ENCODE measurements at places on chromosomes 3 and 15. TPM values are rescaled to one million over a fixed set of nuclear protein-coding genes. Genes with fewer than 3 reads are reported as not detected.
A peak's percentile ranks its signal among the peaks of the same experiment; 100 is the strongest.

DNA sequence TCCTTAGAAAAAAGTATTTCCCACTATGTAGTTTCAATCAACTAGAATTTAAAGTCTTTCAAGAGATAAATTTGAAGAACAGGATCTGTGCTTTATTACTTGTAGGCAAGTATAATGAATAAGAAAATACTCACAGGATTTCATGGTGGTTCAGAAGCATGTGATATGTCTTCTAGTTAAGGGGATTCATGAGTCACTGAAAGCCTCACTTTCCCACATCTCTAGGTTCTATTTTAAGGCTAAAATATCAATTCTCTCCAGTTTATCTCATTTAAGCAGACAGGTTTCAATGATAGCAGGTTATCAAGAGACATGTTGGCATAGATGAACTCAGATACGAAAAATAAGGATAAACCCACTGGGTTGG, 437.8 kb upstream of the BCHE start:
- no peak overlapping the region for H3K27ac ChIP-seq
- no peaks in the 10 kb centered on the region for H3K4me1 ChIP-seq
- no peaks in the 10 kb centered on the region for H3K36me3 ChIP-seq
- H3K27me3 ChIP-seq, result no peaks in the 10 kb centered on the region
- DNase-seq, result no peak
- H3K4me3 ChIP-seq, result no peak overlapping the region

COPB2 gene
- 75.6 TPM for total RNA-seq

DNA sequence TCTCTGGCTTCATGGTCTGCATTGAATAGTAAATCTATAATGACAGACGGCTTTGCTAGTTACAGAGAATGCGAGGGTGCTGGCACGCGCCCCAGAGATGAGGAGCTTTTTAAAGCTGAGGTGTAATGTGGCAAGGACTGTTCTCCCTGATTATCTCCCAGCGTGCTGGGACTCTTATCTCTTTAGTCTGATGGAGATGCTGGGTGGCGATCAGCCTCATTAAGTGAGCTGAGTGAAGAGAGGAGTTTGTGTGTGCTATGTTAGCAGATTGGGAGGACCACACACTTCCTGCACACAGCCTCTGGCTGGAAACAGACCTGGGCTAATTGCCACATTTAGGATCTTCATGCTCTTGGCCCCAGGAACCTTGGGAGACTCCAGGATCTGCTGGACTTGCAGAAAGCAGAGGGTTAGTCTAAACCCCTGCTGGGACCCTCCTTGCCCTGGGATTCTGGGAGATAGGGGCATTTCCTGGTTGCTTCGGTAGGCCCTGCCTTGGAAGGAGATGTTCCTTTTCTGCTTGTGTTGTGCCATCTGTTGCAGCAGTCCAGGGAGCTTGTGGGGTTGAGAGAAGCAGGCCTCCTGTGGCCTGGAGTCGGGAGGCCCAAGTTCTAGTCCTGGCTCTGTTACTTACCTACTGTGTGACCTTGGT, 15.0 kb downstream of the PDIA5 start:
- H3K4me3 ChIP-seq, result no peak overlapping the region
- peaks cover 89% of the 10 kb centered on the region for H3K4me1 ChIP-seq
- H3K27me3 ChIP-seq, result no peaks in the 10 kb centered on the region
- H3K27ac ChIP-seq, result peak overlapping the region; percentile 25
- no peaks in the 10 kb centered on the region for H3K36me3 ChIP-seq

DNA sequence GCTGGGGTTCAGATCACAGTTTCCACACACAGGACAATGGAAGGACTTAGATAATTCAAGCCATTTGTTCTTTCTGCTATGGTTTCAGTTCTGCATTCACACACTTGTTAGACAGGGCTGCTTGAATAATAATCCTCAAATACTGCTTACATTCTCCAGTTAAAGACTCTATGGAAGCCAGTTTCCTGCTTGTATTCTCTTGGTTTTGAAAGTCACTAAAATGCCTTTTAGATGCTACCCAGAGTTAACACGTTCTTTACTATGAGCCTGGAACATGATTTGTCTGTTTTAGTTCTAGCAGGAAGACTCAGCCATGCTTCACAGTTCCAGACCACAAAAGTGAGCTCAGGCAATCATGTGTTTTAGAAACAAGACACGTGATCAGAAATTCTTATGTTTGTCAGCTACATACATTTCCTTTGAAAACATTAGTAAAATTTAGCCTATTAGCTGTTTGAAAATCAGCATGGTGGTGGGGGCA, 152.4 kb downstream of the LEKR1 start:
- DNase-seq, result no peak
- no peaks in the 10 kb centered on the region for H3K27me3 ChIP-seq
- H3K27ac ChIP-seq, result no peak overlapping the region
- H3K36me3 ChIP-seq, result no peaks in the 10 kb centered on the region

SH2D7 gene
- not detected for total RNA-seq

- H3K27ac ChIP-seq, result peak overlapping the region; percentile 64
- H3K4me3 ChIP-seq, result no peak overlapping the region
- H3K27me3 ChIP-seq, result no peaks in the 10 kb centered on the region
- H3K4me1 ChIP-seq, result peaks cover 51% of the 10 kb centered on the region
- no peak for DNase-seq
Measured at GRCh38 chr3:29758108-29758433, 477.2 kb downstream of the RBMS3 start.

HRG gene
- not detected for total RNA-seq

PDHB gene
- total RNA-seq, result 120 TPM

- H3K4me1 ChIP-seq, result no peaks in the 10 kb centered on the region
- no peak overlapping the region for H3K27ac ChIP-seq
- H3K36me3 ChIP-seq, result no peaks in the 10 kb centered on the region
- no peak overlapping the region for H3K4me3 ChIP-seq
- no peak for DNase-seq
Measured at GRCh38 chr3:152499791-152500385, 231.2 kb downstream of the MBNL1 start.

C3orf20 gene
- total RNA-seq, result not detected

DNA sequence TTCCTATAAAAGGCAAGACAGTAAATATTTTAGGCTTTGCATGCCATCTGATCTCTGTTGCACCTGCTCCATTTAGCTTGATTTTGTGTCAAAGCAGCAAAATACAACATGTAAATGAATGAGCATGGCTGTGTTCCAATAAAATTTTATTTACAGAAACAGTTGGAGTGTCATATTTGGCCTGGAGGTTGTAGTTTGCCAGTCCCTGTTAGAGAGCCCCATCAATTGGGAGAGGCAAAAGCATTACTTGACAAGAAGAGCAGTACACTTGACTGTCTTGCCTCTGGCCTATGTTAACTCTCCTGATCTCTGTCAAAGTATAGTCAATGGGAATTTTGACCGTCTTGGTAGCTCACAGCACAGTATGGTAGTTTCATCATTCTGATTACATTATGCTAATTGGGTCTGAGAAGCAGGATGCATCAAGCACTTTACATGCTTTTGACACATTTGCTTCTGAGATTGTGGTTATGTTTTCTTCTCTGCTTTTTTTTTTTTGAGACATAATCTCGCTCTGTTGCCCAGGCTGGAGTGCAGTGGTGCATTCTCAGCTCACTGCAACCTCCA, 35.4 kb downstream of the SLC28A2 start:
- H3K27ac ChIP-seq, result no peak overlapping the region
- no peaks in the 10 kb centered on the region for H3K27me3 ChIP-seq
- no peaks in the 10 kb centered on the region for H3K36me3 ChIP-seq
- no peaks in the 10 kb centered on the region for H3K4me1 ChIP-seq
- peak; percentile 66 for DNase-seq
- no peak overlapping the region for H3K4me3 ChIP-seq

GRCh38 chr15:25862472-25863110, 536 bp downstream of the ATP10A start:
- no peaks in the 10 kb centered on the region for H3K27me3 ChIP-seq
- H3K36me3 ChIP-seq, result no peaks in the 10 kb centered on the region
- no peak for DNase-seq
- peak overlapping the region; percentile 95 for H3K27ac ChIP-seq

- H3K36me3 ChIP-seq, result no peaks in the 10 kb centered on the region
- H3K4me3 ChIP-seq, result no peak overlapping the region
- no peak overlapping the region for H3K27ac ChIP-seq
- DNase-seq, result no peak
Measured at GRCh38 chr3:38349684-38350359, 3.2 kb downstream of the XYLB start.

- peaks cover 65% of the 10 kb centered on the region for H3K4me1 ChIP-seq
- H3K4me3 ChIP-seq, result peak overlapping the region; percentile 86
- H3K27me3 ChIP-seq, result peaks cover 45% of the 10 kb centered on the region
Measured at GRCh38 chr3:55487381-55488241, 505 bp upstream of the WNT5A start.

SI gene
- total RNA-seq, result not detected

HEG1 gene
- total RNA-seq, result 91.7 TPM

TMEM41A gene
- total RNA-seq, result 8.7 TPM

GRCh38 chr3:40502034-40502433, 3.8 kb upstream of the ZNF620 start:
- H3K36me3 ChIP-seq, result no peaks in the 10 kb centered on the region
- no peaks in the 10 kb centered on the region for H3K27me3 ChIP-seq
- H3K4me3 ChIP-seq, result no peak overlapping the region
- peaks cover 20% of the 10 kb centered on the region for H3K4me1 ChIP-seq
- DNase-seq, result no peak

- H3K27me3 ChIP-seq, result no peaks in the 10 kb centered on the region
- peaks cover 75% of the 10 kb centered on the region for H3K36me3 ChIP-seq
- H3K4me3 ChIP-seq, result no peak overlapping the region
- peaks cover 35% of the 10 kb centered on the region for H3K4me1 ChIP-seq
- H3K27ac ChIP-seq, result no peak overlapping the region
- no peak for DNase-seq
Measured at GRCh38 chr15:70050970-70051369, 46.7 kb downstream of the TLE3 start.

- H3K4me1 ChIP-seq, result no peaks in the 10 kb centered on the region
- H3K27ac ChIP-seq, result no peak overlapping the region
- no peak for DNase-seq
Measured at GRCh38 chr3:108664266-108664665, 74.7 kb downstream of the DZIP3 start.

MAP2K5 gene
- total RNA-seq, result 10.8 TPM

DNA sequence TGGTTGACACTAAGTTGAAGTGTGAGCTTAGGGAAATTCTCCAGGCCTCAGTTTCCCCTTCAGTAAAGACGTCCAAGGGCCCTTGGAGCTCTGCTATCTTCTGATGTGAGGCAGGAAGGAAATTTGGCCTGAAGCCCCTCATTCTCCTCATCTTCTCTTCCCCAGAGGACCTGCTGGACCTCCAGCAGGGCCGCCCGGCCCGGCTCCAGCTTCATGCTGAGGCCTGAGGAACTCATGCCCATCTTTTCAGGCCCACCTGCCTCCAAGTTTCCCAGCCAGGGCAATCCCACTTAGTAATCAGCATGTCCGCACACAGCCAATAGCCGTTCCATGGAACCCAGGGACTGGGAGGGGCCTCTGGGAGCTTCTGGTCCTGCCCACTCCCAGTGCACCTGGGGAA, 4.0 kb downstream of the LRRC15 start:
- H3K36me3 ChIP-seq, result no peaks in the 10 kb centered on the region
- no peaks in the 10 kb centered on the region for H3K27me3 ChIP-seq
- no peak for DNase-seq
- H3K27ac ChIP-seq, result no peak overlapping the region

DNA sequence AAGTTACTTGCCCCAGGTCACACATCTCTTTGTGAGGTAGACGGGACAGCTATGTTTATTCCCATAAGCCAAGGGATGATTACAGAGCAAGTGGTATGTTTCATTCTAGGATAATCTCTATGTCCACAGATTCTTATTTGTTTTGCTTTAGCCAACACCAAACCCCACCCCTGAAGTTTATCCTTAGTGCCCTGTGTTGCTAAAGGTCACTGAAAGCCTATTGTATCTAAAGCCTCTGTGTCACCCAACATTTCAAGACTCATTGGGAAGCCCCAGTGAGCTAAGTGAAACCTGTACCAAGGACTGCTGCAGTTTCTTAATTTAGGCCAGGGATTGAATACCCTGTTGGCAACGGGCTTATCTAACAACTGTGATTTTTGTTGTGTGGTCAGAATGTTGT, 135.6 kb downstream of the ADAMTS9 start:
- H3K27ac ChIP-seq, result peak overlapping the region; percentile 87
- H3K4me1 ChIP-seq, result peaks cover 51% of the 10 kb centered on the region
- no peak overlapping the region for H3K4me3 ChIP-seq

GRCh38 chr15:79451361-79451999, 19.3 kb downstream of the MINAR1 start:
- no peaks in the 10 kb centered on the region for H3K36me3 ChIP-seq
- H3K4me1 ChIP-seq, result no peaks in the 10 kb centered on the region
- H3K27me3 ChIP-seq, result peaks cover 6% of the 10 kb centered on the region
- no peak overlapping the region for H3K4me3 ChIP-seq
- peak; percentile 68 for DNase-seq
- H3K27ac ChIP-seq, result no peak overlapping the region

GRCh38 chr3:172711454-172711795, 558 bp upstream of the NCEH1 start:
- no peaks in the 10 kb centered on the region for H3K27me3 ChIP-seq
- H3K36me3 ChIP-seq, result no peaks in the 10 kb centered on the region
- peak overlapping the region; percentile 92 for H3K4me3 ChIP-seq

GRCh38 chr15:45631776-45632175, 3.1 kb upstream of the SQOR start:
- H3K27ac ChIP-seq, result peak overlapping the region; percentile 47
- H3K36me3 ChIP-seq, result no peaks in the 10 kb centered on the region
- H3K4me3 ChIP-seq, result no peak overlapping the region
- peaks cover 24% of the 10 kb centered on the region for H3K4me1 ChIP-seq

DNA sequence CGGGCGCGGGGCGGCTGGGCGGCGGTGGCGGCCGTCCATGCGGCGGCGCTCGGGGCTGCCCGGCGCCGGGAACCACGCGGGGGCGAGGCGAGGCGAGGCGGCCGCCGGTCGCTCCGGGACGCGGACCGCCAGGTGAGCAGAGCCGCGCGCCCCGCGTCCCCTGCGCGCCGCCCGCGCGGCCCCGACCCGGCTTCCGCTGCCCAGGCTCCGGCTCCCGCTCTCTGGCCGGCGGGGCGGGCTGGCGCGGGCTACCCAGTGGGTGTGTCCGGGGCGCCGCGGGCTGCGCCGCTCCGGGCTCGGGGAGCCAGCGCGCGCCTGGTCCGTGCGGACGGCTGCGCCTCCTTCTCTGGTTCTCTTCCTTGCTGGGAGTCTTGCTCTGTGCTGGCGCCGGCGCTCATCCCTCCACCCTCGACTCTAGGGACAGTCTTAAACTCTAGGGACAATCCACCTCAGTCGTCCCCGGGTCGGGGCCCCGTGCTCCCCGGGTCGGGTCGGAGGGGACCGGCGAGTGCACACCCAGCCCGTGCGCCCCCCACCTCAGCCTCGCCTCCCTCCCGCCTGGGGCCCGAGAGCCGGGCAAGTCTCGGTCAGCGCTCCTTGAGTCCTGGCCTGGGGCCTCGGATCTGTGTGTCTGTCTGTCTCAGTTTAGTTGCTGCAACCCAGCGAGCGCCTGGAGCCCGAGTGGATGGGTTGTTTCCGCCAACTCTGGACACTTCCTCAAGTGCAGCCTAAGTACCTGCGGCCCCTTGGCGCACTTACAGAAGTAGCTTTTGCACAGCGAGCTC, 488 bp downstream of the THSD4 start:
- no peaks in the 10 kb centered on the region for H3K36me3 ChIP-seq
- peaks cover 8% of the 10 kb centered on the region for H3K4me1 ChIP-seq
- H3K4me3 ChIP-seq, result peak overlapping the region; percentile 57
- peak overlapping the region; percentile 38 for H3K27ac ChIP-seq

FBXL2 gene
- 7.6 TPM for total RNA-seq
